ENCODE measurements at places on chromosomes 1 and 21.

GRCh38 chr1:234842726-234843641, 233.0 kb upstream of the IRF2BP2 start:
- no peak for DNase-seq

- DNase-seq, result no peak
Measured at GRCh38 chr1:66282343-66282852, 251.6 kb upstream of the SGIP1 start.

GRCh38 chr1:34709547-34709946, 45.3 kb upstream of the GJB5 start:
- peak; percentile 16 for DNase-seq

DNA sequence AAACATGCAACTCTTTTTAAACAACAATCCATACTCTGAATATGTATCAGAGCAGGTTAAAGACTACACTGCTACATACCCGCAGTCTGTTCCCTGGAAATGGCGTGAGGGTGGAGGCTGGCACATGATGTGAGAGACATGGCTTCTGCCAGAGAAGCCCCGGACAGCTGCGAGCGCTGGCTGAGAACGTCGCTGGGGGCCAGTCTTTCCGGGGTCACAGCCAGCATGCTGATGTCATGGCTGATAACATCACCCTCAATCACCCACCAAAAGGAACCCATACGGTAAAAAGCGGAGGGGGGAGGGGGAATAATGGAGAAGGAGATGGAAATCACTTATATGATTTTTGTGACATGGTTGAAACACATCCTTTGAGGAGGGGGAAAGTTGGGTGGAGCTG, 29.1 kb downstream of the C1orf198 start:
- DNase-seq, result no peak

DNA sequence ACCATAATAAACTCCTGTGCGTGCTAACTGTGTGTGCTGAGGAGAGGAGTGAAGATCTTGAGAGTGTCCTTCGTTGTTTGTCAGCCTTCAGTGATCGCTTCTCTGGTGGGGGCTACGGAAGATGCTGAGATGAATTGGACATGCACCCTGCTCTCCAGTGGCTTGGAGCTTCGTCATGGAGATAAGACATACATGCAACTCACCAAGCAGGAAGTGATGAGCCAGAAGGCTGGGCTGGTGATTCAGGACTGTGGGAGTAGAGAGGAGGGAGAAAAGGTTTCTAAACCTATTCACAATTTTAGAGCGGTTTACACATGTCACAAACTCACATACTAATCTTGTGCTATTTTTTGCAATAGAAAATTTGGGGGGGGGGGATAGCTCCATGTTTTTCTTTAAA, 128.9 kb upstream of the ADAR start:
- DNase-seq, result no peak

Measured in mesendoderm (in vitro differentiated cells).